ENCODE measurements at places on chromosomes 1 and 21. TPM values are rescaled to one million over a fixed set of nuclear protein-coding genes. Genes with fewer than 3 reads are reported as not detected.

The PPIAL4G gene
- total RNA-seq, result not detected

DNA sequence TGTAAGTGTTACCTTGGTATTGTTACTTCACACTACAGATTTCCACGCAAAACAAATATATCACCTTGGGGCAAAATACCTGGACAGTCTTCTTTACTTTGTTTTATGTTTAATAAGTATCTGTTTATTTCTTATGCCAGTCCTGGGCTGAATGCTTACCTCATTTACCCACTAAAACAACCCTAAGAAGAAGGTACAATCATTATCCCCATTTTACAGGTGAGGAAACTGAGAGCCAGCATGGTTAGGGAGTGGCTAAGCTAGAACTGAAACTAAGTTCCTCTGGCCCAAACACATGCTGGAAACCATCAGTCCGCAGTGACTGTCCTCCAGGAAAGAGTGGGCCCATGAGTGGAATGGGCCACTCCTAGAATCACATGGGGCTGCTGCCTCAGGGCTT lies 13.0 kb upstream of the GUCA2B start:
- DNase-seq, result no peak

The IQGAP3 gene
- total RNA-seq, result 57.9 TPM

The MYOG gene
- not detected for total RNA-seq

DNA sequence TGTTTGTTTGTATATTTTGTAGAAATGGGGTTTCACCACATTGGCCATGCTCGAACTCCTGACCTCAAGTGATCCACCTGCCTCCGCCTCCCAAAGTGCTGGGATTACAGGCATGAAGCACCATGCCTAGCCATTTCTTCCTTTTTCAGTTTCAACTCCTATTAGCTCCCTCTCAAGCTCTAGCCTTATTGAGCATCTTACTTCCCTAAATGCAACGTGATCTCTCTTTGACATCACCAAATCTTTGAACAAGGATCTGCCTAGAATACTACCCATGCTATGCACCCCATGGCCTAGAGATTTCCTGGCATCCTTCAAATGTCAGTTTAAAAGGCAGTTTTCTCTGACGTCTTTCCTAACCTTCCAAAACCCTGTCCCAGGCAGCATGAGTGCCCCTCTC lies 91.1 kb upstream of the NR5A2 start:
- no peak for DNase-seq

GRCh38 chr1:7265771-7266371 lies 480.6 kb downstream of the CAMTA1 start:
- peak; percentile 95 for DNase-seq

GRCh38 chr1:229836324-229836723 lies 210.3 kb downstream of the URB2 start:
- DNase-seq, result no peak

The TMEM79 gene
- 7.0 TPM for total RNA-seq

The RAD54L gene
- total RNA-seq, result 5.9 TPM

GRCh38 chr1:70910013-70910412 lies 137.6 kb downstream of the PTGER3 start:
- DNase-seq, result no peak

DNA sequence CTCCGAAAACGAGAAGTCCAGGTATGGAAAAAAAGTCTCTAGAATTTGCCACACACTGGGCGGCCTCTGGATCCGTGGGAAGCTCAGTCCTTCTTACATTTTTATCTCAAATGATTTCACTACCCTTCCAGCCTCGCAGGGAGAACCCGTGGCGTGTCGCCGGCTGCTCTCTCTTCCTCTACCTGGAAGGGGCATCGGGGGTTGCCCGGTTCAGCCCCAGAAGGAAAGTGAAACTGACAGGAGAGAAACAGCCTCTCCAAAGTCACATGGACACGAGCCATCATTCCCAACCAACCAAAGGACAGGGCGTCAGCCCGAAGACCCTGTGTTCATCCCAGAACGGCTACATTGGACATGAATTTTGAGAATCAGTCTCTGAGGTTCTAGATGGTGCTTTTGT lies 182.5 kb downstream of the ADSS2 start:
- DNase-seq, result no peak

DNA sequence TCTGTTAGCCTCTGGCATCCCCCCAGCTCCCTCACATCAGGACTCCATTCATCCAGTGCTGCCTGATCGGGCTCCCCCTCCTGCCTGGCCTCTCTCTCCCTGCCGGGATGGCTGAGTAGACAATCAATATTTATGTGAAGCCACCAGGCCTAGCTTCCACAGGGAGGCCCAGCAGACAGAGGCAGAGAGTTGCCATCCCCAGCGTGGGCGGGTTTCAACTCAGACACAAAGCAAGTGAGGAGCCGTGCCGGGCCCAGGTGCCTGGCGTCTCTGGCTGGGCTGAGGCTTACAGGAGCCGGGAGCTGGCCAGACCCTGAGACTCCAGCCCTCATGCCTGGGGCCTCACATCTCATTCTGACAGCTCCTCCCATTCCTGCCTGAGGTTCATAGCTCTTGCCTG lies 34.5 kb upstream of the ATP2B4 start:
- DNase-seq, result no peak

DNA sequence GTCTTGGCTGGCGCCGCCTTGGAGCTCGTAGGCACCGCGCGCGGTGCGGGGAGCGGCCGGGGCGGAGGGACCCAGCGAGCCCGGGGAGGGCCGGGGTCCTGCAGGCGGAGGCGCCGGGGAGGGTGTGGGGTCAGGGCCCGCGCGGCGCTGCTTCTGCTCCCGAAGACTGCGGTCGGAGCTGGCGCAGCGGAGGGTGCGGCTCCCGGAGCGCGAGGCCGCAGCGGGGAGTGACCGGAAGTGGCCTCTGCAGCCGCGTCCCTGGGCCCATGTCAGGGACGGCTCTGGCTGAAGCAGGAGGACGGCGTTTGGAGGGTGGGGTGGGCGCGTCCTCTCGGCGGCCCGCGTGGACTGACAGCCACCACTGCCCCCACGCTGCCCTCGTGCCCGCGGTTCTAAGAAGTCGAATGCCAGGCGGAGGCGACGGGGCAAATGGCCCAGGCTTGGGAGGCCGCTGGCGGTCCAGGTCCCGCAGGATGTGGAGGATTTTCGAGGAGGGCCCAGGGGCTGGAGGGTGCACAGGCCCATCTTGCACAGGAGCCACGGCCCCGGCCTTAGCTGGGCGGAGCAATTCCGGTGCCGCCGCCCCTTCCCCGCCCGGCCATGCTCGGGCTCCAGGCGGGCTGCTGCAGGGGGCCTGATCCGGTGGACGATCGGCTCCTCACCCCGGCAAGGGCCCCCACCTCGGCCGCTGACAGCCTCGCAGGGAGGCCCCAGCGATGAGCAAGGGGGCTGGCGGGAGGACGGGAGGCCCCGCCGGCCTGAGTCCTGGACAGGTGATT lies 7.7 kb upstream of the ZNF669 start:
- DNase-seq, result peak; percentile 63

The SPRR2F gene
- not detected for total RNA-seq

- no peak for DNase-seq
Observed at GRCh38 chr1:205045146-205045545, 2.1 kb downstream of the CNTN2 start.

The LEMD1 gene
- 1.1 TPM for total RNA-seq

The GPR3 gene
- total RNA-seq, result 0.32 TPM

DNA sequence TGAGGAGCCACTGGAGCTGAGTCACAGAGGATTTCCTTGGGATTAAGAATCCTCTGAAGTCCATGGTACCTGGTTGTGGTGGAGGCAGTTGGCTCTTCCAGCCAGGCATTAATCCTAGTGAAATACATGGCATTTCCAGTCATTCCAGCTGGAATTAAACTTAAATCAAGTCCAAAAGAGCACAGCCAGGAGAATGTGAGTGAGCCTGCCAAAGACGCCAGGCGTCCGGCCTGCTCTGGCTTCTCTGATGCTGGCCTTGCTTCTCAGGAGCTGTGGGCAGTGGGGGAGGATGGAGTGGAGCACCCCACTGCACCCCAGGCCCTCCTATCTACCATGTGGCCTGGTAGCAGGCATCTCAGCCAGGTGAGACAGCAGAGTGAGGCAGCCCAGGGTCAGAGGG lies 23.4 kb upstream of the TENT5C start:
- no peak for DNase-seq

The SELE gene
- 0.20 TPM for total RNA-seq

- DNase-seq, result no peak
Observed at GRCh38 chr1:243447347-243447746, 191.5 kb downstream of the SDCCAG8 start.

Data from colonic mucosa (tissue), 4 donors.